ENCODE measurements at places on chromosomes 2 and 18.

- DNase-seq: no peak
Measured at GRCh38 chr2:108806371-108807113, 20.0 kb downstream of the CCDC138 start.

- DNase-seq: no peak
Measured at GRCh38 chr2:217274578-217274977, 414.7 kb upstream of the TNP1 start.

GRCh38 chr2:169362118-169362893 is at the start of gene LRP2:
Gene LRP2, minus strand, starts transcription at chr2:169362534. Its CDS starts 135 bp downstream, at chr2:169362399.
- peak; percentile 42 for DNase-seq

GRCh38 chr2:108810993-108811957 is 24.7 kb downstream of the CCDC138 start:
- no peak for DNase-seq

- no peak for DNase-seq
Measured at GRCh38 chr2:159201360-159202063, 85.0 kb downstream of the WDSUB1 start.

GRCh38 chr2:128732976-128733431 is 414.3 kb upstream of the HS6ST1 start:
- DNase-seq: no peak

- DNase-seq: no peak
Measured at GRCh38 chr2:172512810-172513523, 42.9 kb upstream of the PDK1 start.

DNA sequence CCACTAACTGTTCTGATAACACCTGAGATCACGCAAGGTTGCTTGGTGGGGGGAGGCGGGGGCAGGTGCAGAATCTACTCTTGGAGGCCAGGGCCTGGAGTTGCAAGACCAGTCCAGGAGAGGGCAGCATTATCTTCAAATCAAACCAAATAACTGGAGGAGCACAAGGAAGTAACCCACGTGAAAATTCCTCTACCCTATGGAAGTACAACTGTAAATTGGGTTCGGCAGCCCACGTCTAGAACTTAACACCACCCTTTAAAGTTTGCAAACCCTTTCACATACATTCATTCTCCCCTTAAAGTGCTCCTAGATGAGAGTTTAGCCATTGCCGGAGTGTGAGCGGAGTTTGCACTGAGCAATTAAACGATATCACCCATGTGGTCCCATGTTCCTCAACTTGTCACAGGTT is 19.6 kb upstream of the CXCR1 start:
- peak; percentile 67 for DNase-seq

DNA sequence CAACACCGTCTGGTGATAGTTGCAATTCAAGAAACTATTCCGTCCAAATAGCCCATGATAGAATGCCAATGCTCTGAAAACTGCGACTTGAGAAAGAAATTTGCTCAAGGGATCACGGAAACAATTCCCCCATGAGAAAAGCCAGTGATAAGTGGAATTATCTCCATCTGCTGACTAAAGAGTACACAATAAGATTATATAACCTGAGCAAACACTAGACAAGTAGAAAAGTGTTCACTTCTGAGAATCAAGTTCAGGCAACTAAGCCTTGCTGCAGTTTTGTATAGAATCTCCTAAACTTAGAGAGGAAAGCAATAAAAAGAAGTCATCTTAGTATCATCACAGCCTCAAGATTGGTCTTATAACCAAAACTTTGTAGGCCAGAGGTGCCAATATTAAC is 336.3 kb upstream of the NRXN1 start:
- no peak for DNase-seq

DNA sequence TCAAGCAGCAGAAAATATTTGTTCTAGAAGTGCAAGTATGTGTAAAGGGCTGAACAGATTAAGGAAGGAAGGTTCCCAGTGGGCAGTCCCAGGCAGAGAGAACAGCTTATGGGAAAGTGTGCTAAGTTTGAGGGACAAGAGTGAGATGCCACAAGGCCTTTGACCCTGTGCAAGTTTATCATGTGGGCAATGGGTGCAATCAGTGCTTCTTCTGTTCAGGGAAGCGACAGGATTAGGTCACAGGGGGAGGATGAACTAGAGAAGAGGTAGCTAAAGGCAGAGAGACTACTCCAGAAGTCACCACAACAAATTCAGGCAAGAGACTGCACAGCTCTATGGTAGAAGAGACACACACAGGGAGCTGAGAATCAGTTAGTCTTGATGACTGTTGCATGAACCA is 44.3 kb downstream of the LPIN2 start:
- DNase-seq: no peak

DNA sequence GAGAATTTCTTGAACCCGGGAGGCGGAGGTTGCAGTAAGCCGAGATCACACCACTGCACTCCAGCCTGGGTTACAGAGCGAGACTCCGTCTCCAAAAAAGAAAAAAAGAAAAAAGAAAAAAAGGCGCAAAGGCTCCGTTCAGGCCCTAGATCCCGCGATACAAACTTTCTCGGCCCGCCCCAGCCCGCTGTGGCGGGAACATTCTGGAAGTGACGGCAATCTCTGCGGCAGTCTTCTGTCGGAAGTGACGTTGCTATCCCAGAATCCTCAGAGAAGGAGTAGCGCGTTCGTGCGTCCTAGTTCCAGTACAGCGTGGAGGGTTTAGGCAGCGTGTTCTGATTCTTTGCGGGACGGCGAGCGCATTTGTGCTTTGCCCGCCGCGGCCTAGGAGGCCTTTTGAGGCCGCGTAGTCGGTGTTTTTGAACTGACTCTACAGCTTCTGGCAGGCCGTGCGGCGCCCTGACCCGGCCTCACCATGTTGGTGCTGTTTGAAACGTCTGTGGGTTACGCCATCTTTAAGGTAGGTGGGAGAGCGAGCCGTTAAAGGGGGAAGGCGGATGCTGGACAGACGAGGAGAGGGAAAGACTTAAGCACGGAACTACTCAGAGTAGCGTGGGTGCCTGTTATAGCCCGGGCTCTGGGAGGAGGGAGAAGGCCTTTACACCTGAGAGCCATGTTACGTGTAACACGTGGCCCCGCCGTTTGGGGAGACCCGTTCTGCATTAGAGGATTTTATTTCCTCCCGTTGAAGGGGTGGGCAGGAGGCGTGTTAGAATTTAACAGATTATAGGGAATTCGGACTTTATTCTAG is at the start of gene NOP58:
Gene NOP58 (plus strand): TSS at position 297 of the 811 bp plus-strand sequence. CDS start 179 bp downstream, at position 476.
- DNase-seq: peak; percentile 98

DNA sequence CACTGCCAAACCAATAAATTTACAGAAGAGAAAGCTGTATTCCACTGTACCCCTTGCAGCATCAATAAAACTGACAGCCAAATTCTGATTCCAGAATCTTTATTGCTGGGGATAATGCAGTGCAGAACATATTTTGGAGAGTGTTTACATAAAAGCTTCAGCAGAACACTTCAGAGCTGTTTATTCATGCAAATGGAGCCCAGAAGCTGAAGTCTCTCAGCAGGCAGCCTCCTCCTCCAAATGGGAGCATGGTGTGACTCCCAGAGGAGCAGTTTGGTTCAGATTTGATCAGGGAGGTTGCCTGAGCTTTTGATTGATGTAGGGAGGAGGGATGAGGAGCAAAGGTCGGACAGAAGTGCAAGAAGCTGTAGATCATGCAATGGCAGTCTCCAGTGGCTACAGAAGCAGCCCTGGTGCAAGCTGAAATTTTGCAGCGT is 22.4 kb downstream of the LHCGR start:
- DNase-seq: no peak

DNA sequence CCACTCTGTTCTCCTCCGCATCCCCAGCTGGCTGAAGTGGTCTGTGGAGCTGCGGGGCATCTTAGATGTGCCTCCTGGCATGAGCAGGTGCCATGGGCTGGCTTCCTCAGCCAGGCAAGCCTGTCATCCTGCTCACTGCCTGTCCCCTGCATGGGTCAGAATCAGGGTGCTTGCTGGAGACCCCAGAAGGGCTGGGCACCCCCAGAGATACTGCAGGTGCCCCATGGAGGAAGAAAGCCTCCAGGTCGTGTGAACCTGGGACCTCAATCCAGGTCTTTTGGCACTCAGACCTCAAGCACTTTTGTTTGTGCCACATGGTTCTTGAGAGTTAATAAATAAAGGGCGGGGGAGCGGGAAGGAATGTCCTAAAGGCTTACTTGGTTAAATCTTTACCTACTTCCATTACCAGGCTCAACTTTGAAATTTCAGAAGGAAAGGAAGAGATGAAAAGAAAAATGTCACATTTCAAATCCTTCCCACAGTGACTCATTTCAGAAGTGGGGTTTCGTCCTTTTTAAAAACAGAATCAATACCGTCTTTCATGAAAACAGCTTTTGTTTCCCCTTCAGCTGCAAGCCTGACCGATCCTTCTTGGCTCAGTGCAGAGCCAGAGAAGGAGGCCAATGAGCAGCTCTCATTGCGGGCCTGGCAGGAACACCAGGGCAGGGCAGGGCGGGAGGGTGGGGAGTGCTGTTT is 69.9 kb downstream of the RHOB start:
- DNase-seq: peak; percentile 94

DNA sequence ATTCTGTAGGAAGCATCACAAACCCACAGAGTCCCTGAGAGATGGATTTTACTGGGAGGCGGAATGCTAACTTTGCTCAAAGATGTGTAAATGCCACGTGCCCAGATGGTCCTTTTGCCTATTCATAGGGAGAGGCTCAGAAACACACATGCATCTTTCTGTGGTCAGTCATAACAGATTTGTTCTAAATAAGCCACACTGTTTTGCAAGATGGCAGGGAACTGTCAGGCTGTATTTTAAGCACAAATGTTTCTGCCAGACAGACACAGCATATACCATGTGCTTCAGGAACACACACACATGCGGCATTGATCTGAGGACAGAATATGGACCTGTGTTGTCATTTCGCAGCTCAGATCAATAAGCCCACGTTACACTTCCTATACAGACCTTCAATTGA is 312.0 kb downstream of the GPD2 start:
- DNase-seq: no peak

DNA sequence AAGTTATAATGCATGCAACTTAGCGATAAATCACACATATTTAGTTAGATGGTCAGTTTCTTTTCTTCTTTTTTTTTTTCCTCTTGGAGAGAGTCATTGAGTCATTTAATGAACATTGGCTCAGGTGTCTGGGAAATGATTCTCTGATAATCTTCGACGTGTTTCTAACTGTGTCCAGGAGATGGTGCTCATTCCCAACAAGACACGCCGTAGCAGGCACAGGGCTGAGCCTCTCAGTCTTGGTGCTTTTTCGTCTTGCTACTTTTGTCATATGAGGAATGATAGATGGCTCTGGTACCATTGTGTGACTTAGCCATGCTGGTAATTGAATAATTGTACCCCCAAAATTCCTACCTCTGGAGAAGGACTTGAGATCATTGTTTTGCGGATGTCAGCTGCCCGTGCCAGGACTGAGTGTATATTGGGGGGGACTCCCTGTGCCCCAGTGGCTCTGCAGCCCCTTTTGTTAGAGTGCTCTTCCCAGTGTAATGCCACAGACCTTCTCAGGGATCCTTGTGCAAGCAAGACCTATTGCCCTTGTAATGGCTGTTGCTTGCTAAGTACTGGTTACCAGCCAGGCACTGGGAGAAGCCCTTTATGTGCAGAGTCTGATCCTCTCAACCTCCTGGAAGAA is 107.6 kb upstream of the CYRIA start:
- DNase-seq: peak; percentile 71

GRCh38 chr2:38122344-38122743 is 46.4 kb upstream of the CYP1B1 start:
- DNase-seq: no peak

DNA sequence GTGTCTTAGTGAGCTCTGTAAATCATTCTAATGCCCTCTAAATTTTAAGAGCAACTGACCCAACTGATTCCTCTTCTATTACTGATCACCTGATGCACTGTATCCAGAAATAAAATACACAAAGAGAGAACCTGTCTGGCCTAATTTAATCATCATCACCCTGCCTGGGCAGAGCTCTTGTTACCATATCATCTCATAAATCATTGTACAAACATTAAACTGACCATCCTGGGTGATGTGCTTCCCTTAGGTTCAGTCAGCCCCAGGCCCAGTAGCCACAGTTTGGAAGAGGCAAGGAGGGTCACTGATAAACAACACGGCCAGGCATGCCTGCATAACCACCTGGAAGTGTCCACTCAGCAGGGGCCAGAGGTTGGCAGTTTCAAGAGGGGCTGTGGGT is 22.7 kb upstream of the ACMSD start:
- DNase-seq: no peak

Measured in pons (tissue), 1 donor.